Activated CD4-positive, alpha-beta T cell treated with anti-CD3 and anti-CD28 coated beads for 48 hours (primary cell): ENCODE measurements at places on chromosomes 12 and 14.
A peak's percentile ranks its signal among the peaks of the same experiment; 100 is the strongest.

- no peak for DNase-seq
These were observed 207.5 kb upstream of the PWP1 start for GRCh38 chr12:107477947-107478610.

DNA sequence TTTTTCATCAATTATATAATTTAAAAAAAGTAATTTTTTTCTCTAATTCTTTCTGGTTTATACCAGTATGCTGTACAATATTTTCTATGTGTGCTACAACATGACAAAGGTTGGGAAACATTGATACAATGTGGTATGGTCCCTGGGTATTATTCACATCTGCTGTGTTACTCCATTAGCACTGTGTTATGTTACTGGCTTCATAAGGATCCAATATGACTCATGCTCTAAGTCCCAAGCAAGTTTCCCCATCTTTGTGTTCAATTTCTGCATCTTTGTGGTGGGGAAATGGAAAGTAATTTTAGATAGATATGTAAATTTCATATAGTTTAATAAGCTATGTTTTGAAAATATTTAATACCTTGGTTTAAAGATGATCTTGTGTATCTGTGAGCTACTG, 35.8 kb downstream of the FBXO33 start:
- no peak for DNase-seq

GRCh38 chr14:68507544-68508081, 285.3 kb downstream of the ZFP36L1 start:
- DNase-seq, result no peak

DNA sequence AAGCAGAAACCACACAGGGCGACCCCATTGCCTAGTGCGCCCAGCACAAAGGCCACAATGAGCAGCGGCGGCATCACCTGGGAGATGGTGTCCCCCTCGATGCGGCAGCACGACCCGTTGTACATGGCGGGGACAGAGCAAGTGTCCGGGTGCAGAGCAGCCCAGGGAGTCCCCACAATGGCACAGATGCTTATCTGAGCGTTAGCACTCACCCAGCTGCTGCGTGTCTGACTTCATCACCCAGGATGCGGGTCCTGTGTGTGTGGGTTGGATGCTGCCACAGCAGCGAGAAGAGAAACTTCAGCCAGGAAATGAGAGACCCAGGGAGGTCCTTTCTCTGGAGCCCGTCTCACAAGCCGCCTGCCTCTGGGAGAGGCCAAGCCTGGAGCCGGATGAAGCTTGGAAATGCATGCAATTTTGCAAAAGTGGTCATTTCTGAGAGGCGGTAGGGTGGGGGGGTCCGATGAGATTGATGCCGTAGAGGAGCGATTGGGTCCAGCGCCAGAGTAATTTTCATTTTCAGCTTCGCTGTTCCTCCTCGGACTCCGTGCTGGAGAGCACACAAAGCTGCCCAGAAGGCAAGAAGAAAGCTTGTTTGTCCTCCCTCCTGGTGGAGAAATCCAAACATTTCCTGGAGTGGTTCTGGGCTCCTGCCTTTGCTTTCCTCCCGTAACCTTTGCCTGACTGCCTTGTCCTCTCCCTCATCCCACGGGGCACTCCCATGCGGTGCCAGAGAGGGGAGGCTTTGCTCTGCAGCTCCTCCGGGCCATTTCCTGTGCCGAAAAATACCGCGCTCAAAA, at the start of gene HCAR1:
TSS of gene HCAR1 (minus strand) at position 630 of the 800 bp plus-strand sequence. CDS start at position 125, 505 bp downstream.
- DNase-seq, result peak; percentile 79

DNA sequence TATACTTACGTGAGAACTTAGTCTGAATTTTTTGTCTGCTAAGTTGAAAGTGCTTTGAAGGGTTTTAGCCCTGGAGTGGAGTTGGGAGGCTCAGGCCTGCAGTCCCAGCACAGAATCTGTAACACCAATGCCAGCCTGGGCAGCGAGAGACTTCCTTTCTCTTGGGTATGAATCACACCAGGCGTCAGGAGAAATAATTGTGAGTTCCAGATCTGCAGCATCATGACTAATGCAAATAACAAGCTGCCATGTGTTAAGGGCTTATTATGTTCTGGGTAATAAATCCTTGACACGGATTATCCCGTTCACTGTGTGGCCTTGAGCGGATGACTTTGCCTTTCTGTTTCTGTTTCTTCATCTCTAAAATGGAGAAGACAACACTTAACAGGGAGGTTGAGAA, 70.6 kb downstream of the B4GALNT3 start:
- DNase-seq, result no peak

DNA sequence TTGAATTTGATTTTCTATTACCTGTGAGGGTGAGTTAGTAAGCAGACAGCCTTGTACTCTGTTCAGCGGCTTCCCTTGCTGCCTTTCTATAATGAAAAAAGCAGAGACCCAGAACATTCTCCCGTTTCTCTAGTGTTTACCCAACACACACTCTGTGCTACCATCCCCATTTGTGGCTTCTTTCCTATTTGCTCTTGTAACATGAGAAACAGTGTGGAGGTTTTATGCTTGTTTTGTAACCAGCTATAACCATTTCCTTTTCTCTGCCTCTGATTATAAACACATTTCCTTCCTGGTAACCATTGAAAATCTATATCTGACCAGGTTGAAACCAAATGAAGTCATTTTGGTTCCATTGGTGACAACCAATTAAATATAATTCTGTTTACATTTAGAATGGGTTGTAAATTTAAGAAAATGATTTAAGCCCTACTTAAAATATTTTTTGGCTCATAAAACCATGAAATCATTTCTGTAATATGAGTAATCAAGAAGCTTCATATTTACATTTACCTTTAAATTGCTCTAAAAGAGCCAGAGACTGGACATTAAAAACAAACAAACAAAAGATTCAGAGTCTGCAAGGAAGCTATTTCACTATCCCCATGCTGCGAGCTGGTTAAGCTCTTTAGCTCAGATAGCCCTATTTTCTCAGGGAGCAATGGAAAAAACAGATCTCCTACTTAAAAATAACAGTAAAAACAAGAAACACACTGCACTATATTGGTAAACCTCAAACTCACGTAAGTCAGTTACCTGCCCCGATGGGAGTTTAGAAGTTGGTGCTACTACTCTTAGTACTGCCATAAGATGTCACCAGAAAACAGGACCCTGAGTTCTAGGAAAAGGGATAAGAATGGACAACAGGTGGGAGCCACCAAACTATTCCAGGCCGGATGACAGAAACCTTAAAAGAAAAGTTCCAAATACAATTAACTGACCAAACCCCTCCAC, 206.5 kb upstream of the EEA1 start:
- DNase-seq, result no peak

DNA sequence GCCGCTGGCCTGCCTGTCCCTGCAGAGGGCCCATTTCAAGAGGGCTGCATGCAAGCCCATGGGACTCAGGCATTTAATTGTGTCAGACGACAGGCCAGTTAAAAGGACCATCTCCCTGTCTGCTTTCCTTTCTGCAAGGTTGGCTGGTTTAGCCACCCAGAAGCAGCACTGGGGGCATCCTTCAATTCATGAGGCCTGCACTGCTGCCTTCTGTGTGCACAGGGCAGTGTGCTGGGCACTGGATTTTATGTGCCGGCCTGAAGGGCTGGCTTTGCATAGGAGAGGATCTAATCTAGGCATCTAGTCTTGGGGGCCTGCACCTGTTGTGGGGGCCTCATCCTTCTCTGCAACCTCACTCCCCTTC, 114.1 kb upstream of the FKBP4 start:
- DNase-seq, result no peak

- no peak for DNase-seq
These were observed 122.8 kb downstream of the NTF3 start for GRCh38 chr12:5554711-5555110.

DNA sequence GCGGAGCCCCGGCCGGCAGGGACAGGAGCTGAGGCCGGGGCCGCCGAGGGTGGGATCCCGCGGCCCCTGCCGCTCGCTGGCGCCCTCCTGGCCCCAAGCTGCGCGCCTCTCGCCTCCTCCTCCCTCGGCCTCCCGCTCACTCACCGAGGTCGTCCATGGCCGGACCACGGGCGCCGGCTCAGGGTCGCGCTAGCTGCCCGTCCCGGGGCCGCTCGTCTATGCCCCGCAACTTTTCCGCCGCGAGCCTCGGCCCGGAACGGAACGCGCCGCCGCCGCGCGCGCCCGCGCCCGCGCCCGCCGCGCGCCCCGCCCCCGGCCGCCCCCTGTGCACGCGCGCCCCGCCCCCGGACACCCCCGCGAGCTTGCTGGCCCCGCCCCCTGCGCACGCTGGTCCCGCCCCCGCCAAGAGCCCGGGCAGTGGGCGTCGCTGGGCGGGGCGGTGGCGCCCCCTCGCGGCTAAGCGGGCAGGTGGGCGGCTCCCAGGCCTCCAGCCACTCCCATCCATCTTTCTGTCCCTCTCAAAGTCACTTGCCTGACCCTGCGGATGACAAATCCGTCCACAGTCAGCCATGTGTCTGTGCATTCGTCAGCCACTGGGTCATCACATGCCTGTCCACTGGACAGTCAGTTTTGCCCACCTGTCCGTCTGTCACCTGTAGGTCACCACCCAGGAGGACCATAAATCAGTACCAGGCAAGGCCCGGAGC, at the start of gene PXN:
TSS of gene PXN (minus strand) at position 258 of the 707 bp plus-strand sequence. CDS start at position 157, 101 bp downstream.
- peak; percentile 90 for DNase-seq

DNA sequence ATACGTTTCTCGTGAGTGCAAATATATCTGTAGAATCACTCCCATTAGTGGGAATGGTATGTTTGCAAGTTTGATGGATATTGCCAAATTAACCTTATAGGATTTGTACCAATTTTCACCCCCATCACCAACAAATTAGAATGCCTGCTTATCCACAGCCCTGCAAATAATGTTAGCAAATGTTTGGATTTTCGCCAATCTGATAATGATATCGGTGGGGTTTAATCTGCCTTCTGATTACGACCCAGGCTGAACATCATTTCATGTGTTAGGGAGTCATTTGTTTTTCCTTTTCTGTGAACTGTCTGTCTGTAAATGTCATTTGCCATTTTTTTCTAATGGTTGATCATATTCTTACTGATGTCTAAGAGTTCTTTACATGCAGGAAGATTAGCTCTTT, 4.1 kb upstream of the DAZAP2 start:
- no peak for DNase-seq

GRCh38 chr12:20830456-20830855, 20.0 kb downstream of the SLCO1B3 start:
- no peak for DNase-seq

- no peak for DNase-seq
These were observed 53.9 kb downstream of the METTL25 start for GRCh38 chr12:82412246-82412645.

DNA sequence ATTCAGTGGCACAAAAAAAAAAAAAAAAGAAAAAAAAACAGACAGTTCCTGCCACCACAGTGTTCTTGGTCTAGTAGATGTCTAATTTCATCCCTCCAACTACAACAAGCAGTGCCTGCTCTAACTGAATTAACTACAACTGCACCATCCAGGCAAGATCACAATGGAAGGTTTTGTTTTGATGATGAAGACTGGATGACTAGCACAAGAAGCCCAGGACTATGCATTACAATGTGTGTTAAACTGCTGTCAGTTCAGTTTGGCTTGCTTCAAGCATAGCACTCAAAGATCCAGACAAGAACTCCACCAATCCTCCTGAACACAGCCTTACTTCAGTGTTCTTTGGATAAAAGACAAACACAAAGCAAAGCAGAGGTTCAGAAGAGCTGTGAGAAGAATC, 279.9 kb downstream of the GRIN2B start:
- no peak for DNase-seq

- no peak for DNase-seq
These were observed 1.7 kb downstream of the NUDT4 start for GRCh38 chr12:93379326-93379980.

GRCh38 chr14:101007004-101007614, 103.6 kb upstream of the RTL1 start:
- DNase-seq, result no peak

GRCh38 chr14:96158735-96159134, 45.9 kb upstream of the BDKRB2 start:
- no peak for DNase-seq

DNA sequence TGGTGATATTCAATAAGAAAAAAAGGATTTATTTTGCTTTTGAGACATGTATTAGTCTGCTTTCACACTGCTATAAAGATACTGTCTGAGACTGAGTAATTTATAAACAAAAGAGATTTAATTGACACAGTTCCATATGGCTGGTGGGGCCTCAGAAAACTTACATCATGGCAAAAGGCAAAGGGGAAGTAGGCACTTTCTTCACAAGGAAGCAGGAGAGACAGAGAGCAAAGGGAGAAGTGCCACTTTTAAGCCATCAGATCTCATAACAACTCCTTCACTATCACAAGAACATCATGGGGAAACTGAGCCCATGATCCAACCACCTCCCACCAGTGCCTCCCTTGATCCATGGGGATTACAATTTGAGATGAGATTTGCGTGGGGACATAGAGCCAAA, 43.9 kb downstream of the BHLHE41 start:
- no peak for DNase-seq

GRCh38 chr14:59067127-59067894, 121.2 kb upstream of the DAAM1 start:
- DNase-seq, result no peak

DNA sequence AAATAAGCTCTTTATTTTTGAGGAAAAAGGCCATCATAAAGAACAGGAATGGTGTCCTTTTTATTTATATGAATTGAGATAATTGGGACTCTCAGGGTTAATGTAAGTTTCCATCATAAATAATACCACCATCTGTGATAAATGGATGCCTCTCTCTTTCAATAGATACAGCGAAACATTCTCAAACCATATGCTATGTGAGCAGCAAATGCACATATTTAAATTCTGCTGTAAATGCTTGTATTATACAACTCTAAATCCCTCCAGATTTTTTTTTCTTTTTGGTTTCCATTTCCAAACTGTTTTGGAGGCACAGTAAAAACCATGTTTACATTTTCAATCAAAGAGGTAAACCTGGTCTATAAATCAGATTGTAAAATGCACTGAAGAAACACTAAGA, 132.3 kb downstream of the TMEM132C start:
- DNase-seq, result no peak

GRCh38 chr12:15158083-15158482, 63.1 kb downstream of the RERG start:
- DNase-seq, result no peak

GRCh38 chr12:106134294-106134949, 4.3 kb downstream of the NUAK1 start:
- no peak for DNase-seq
